ENCODE measurements at places on chromosomes 6 and 20. TPM values are rescaled to one million over a fixed set of nuclear protein-coding genes. Genes with fewer than 3 reads are reported as not detected.
A peak's percentile ranks its signal among the peaks of the same experiment; 100 is the strongest.

GRCh38 chr20:3115190-3116107, 30.9 kb upstream of the AVP start:
- DNase-seq, result peak; percentile 62

HSPA1L gene
- polyA plus RNA-seq, result 4.2 TPM

DNA sequence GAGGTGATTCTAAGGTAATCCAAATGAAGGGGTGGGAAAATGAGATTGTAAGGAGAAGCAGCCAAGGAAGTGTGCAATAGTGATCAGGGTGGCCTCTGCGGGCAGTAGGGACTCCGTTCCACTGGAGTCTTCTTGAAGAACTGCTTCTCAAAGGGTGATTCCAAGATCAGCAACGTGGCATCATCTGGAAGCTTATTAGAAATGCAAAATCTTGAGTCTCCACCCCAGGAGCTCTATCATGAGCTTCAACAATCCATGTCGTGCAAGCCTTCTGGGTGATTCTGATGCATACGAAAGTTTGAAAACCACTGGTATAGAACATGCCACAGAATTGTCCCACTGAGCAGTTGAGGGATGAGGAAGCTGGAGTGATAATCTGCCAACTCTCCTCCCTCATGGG, 31.4 kb downstream of the SCP2D1 start:
- no peak for DNase-seq

KHDC1 gene
- polyA plus RNA-seq, result 2.7 TPM

DNA sequence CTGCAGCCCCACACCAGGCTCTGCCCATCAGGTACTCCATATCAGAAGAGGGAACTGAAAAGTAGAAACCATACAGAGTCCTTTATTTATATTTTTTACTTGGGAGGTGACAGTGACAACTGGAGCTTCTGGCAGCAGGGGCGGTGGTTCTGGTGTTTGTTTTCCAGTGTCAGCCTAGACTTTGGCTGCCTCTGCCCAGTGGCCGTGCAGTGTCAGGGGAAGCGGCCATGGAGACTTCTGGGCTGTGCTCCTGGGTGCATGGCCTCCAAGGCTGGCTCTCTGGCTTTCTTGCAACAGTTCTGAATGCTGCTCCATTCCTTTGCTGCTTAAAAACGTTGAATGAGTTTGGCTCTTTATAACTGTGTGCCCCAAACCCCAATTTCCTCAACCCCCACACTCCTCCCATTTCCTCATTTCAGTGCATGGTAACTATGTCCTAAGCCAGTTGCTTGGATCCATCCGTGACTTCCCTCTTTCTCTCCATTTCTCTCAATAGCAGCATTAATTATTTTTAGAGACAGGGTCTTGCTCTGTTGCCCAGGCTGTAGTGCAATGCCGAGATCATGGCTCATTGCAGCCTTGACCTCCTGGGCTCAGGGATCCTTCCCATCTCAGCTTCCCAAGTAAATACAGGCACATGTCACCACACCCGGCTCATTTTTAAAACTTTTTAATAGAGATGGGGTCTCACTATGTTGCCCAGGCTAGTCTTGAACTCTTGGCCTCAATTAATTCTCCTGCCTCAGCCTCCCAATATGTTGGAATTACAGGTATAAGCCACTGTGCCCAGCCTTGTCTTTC, 141.1 kb upstream of the SGK1 start:
- no peak for DNase-seq

DNA sequence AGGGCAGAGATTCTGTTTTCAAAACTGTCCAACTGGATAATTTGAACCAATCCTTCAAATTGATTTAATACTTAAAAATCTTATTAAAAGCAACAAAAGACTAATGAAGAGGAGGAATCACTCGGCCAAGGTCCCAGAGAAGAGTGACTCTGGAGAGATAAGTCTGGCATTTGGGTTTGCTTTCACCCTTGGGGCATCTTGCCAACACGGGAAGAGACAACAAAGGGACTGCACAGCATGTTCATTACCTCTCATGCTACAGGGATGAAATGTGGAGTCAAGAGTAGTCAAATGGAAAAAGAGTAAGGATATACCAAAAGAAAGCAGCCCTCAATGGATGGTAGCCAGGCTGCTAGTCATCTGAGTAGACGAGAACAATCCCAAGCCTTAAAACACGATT, 68.2 kb downstream of the KHDRBS2 start:
- DNase-seq, result no peak

DNA sequence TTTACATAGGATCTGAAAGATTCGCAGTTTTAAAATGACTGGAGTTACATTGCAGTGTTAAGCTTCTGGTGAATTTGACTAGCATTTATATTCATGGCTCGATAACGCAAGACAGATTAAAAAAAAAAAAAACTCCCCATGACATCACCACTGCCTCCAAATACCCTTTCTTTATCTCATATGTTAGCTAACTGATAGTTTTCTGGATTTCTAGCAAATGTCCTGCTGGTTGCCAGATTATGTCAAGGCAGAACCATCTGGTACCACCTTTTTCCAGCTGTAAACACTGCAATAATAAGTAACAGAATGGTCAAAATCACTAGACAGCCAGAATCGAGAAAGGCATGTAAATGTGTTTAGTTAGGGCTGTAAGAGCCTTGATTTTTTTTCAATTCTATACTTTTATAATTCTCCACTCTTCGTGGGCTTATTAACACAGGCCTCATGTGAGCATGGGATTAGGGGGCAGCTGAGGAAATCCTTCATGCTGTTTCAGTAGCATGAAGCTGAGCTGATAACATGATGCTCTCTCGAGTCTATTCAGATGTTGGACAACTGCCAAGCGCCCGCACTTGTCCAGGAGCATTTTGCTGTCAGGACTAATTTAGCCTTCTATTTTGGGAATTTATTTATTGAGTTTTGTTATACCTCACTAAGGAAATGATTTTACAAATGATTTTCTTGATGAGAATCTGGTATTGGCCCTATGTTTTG, 166.0 kb upstream of the SCGN start:
- DNase-seq, result no peak

DNA sequence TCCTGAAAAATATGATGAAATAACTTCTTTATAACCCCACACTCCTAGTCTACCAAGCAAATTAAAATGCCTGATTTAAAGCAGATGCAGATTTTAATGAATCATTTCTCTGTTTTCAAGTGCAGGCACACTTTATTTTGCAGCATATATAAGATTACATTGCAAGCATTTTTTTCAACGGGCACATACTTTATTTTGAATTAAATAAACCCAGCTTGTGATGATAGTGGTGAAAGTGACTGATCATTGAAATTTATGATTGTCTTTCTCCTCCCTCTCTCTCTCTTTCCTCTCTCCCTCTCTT, 12.2 kb upstream of the MOXD1 start:
- DNase-seq, result no peak

GRCh38 chr20:20223981-20224380, 143.9 kb upstream of the INSM1 start:
- DNase-seq, result no peak

TOX2 gene
- 2.1 TPM for polyA plus RNA-seq

DNA sequence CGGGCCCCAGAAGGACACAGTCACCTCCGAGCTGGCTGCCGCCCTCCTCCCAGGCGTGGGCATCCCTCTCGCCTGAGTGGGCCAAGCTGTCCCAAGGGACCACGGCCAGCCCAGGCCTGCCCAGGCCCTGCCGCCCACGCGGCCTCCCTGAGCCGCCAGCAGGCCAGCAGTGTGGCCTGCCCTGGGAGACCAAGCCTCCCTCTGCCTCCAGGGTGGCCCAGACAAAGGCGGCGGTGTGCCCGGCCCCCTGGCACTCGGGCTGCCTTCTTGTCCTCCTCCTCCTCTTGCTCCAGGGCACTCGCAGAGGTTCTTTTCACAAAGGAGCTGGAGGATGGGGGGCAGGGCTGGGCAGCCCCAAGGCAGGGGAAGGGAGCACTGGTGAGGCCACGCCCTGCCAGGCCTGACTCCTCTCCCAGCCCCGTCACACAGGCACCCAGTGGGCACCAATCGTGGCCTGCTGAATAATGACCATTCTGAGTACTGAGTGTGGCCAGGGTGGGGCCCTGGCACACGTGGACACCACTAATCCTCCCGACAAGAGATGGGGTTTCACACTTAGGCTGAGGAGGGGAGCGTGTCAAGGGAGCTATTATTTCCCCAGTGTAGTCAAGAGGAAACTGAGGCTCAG, 25.3 kb downstream of the NOL4L start:
- DNase-seq, result no peak

GRCh38 chr6:95091823-95092436, 485.4 kb upstream of the MANEA start:
- DNase-seq, result no peak

DNA sequence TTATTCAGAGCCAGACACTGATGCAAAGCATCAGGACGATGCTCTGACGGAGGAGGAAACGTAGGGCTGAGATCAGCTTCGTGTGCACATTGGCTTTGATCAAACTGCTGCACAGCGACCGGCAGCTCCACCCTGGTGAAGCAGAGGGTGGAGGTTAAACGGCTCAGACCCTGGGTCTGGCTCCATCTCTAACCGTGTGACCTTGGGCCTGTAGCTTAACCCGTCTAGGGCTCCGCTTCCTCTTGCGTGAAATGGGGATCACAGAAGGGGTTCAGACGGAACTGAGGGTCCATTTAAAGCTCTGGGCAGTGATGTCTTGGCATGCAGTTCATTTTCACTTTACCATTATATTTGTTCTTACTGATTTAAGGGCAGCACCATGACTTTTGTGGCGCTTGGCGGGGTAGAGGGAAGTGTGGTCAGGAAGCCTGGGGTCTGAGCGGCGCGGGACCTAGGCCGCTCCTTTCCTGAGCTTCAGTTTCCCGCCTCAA, 644 bp downstream of the RBL1 start:
- peak; percentile 37 for DNase-seq

MMP24 gene
- 0.13 TPM for polyA plus RNA-seq

DNA sequence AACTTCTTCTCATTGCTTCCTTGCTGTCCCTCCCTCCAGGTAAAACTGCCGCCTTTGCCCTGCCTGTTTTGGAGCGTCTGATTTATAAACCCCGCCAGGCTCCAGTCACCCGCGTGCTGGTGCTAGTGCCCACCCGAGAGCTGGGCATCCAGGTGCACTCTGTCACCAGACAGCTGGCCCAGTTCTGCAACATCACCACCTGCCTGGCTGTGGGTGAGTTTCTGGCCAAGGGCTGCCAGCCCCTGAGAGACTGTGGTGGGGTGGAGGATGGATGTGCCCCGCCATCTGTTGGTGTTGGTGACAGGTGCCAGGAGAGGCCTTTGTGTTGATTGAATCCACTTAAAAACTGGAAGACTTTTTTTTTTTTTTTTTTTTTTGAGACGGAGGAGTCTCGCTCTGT, 9.5 kb downstream of the DDX27 start:
- DNase-seq, result no peak

PEX7 gene
- polyA plus RNA-seq, result 4.8 TPM

DNA sequence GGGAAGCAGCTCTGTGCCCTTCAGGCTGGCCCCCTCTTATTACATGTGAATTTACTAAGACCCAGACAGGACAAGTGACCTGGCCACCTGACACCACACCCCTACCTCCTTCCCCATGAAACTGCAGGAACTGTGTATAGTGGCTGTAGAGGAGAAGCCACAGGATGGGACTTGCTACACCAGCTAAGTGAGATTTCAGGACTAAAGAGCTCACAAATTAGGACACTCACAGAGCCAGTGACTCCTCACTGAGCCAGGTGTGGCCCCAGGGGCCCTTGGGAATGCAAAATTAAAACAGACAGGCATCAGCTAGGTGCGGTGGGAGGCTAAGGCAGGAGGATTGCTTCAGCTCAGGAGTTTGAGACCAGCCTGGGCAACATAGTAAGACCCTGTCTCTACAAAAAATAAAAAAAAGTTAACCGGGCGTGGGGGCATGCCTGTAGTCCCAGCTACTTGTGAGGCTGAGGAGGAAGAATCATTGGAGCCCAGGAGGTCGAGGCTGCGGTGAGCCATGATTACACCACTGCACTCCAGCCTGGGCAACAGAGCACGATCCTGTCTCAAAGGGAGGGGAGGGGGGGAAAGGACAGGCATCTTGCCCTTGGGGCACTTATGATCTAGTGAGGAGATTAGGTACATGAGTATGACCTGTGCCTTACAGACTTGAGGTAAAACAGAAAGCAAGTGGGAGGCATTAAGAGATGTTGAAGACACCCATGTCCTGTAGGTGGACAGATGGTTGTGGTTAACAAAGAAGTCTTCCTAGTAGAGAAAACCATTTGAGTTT, 23.2 kb upstream of the SRF start:
- DNase-seq, result peak; percentile 11

DNA sequence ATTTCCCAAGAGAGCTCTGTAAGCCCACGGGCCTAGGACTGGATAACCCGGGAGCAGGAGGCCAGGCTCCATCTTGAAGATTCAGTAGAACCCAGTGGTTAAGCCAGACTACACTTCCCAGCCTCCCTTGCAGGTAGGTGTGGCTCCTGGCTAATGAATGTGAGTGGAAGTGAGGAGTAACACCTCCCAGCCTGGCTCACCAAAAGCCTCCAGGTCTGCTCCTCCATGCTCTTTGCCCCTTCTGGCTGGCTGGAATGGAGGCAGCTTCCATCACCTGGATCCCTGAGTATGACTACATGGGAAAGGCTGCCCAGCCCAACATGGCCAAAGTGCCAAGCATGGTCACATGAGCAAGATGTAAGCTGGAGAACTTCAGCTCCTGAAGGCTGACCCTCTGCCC, 9.7 kb downstream of the LRRN4 start:
- no peak for DNase-seq

All from CD4-positive, CD25-positive, alpha-beta regulatory T cell (primary cell).